NCI-H460 (cell line): ENCODE measurements at places on chromosomes 1 and 21. TPM values are rescaled to one million over a fixed set of nuclear protein-coding genes. Genes with fewer than 3 reads are reported as not detected.

Gene ATAD3C
- total RNA-seq, result 0.05 and 0.06 TPM in 2 replicates

Gene SLC5A9
- not detected in 2 replicates for total RNA-seq

Gene OR10J5
- total RNA-seq, result not detected in 2 replicates

Gene KIAA0040
- total RNA-seq, result 4.2 and 5.0 TPM in 2 replicates

Gene INKA2
- total RNA-seq, result 0.67 and 1.6 TPM in 2 replicates

Gene KRTAP12-2
- total RNA-seq, result not detected in 2 replicates

Gene SPRR2G
- not detected in 2 replicates for total RNA-seq

GRCh38 chr1:26317612-26318337, at the start of gene CD52:
TSS of gene CD52 (plus strand) at chr1:26317958. CDS start at chr1:26318018, 60 bp downstream.
- DNase-seq, result no peak

GRCh38 chr1:201633297-201633696, 94.4 kb downstream of the NAV1 start:
- no peak for DNase-seq

- DNase-seq, result no peak
Observed at GRCh38 chr1:43465505-43466067, 11.9 kb upstream of the HYI start.

GRCh38 chr21:15776818-15777217, 47.0 kb downstream of the USP25 start:
- no peak for DNase-seq

DNA sequence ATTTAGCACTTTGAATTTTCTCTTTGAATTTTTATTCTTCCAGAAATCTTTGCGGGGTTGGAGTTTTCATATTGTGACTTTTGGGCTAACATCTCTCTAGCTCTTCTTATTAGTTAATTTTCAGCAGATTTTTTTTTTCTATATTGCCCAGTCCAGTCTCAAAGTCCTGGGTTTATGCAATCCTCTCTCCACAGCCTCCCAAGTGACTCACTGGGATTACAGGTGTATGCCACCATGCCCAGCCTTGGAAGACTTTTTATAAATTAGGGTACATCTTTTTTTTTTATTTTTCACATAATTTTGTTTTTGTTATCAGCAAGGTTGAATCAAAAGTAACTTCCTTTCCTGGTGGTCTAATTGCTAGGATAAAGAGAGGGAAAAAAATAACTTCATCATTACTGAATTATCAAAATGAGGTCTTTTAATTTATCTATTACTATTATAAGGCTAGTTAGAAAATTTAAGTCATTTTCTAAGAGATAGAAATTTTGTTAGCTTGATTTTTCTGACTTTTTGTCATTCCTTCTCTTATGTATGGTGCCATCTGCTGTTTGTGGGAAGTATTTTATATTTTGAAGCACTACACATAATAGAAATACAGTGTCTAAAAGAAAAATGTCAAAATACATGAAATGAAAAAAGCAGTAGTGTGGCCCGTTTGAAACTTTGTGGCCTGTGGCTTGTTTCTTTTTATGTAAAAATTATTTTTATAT, 273.4 kb upstream of the CACYBP start:
- peak; percentile 26 for DNase-seq

- no peak for DNase-seq
Observed at GRCh38 chr1:165376041-165376810, 19.7 kb upstream of the LMX1A start.

DNA sequence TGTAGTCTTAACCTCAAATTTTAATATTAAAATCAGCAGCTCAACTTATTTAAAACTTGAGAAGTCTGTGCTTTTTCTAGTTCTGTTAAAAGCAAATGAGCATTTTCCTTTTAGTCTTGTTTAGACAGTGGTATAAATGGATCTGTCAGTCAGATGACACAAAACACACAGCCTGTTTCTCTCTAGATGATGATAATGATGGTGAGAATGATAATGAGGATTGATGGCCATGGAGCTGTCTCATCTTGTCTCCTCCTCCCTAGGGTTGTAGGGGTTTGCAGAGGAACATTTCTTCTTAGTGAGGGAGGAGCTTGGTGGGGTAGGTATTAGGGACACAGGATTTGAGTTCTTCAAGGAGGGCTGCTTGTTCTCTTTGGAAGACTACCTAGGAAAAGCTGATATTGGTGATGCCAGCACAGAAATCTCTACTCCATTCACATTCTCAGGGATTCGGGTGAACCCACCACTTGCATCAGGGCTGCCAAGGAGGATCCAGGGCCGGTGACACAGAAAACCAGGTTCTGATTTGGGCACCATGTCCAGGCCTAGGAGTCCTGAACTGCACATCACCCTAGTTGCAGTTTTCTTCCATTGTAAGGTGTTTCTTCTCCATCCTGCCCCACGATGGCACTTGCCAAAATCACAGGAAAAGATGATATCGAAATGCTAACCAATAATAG, 147.6 kb downstream of the RHOU start:
- no peak for DNase-seq

DNA sequence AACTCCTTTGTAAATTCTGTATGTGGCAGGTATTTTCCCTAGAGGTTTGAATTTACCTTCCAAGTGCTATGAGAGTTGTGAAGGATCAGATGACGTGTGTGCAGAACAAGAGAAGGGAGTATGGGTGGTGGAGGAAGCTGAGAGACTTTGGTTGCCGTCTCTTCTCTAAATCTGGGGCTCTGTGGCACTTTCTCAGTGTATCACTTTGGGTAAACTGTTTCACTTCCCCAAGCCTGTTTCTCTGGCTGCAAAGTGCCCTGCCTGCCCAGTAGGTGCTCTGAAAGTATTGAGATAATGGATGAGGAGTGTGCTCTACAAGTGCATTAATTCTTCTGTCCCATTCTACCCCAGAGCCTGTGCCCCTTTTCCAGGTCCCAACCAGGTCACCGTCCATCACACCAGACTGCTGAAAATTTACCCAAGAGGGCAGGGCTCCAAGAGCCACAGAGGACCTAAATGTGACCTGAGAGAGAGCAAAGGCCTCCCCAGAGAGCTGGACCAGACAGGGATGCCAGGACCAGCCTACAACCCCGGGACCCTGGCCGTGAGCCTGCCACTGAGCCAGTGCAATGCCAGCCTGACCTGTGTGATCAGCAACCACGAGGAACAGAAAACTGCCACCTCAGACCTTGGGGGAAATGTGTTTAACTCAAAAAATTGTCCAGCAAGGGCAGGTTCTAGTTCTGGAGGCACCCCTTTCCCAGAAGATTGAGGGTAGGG, 131.6 kb upstream of the ETV3 start:
- DNase-seq, result no peak

GRCh38 chr1:173258479-173259264, 51.5 kb upstream of the TNFSF4 start:
- no peak for DNase-seq

- no peak for DNase-seq
Observed at GRCh38 chr1:156347331-156347730, 9.0 kb downstream of the TSACC start.

DNA sequence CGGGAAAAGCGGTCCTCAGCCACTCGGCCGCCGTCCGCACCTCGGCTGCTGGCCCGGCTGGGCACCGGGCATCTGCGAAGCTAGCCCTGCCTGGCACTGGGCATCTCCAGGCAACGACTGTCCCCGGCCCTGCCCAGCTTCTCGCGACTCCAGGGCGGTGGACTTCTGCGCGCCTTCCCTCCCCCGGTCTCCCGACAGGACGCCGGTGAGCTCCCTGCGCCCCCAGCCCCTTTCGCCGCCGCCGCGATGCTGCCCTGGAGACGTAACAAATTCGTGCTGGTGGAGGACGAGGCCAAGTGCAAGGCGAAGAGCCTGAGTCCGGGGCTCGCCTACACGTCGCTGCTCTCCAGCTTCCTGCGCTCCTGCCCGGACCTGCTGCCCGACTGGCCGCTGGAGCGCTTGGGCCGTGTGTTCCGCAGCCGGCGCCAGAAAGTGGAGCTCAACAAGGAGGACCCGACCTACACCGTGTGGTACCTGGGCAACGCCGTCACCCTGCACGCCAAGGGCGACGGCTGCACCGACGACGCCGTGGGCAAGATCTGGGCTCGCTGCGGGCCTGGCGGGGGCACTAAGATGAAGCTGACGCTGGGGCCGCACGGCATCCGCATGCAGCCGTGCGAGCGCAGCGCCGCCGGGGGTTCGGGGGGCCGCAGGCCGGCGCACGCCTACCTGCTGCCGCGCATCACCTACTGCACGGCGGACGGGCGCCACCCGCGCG, 514 bp downstream of the FAM43B start:
- DNase-seq, result no peak

- no peak for DNase-seq
Observed at GRCh38 chr1:27594564-27595510, 9.1 kb downstream of the AHDC1 start.

DNA sequence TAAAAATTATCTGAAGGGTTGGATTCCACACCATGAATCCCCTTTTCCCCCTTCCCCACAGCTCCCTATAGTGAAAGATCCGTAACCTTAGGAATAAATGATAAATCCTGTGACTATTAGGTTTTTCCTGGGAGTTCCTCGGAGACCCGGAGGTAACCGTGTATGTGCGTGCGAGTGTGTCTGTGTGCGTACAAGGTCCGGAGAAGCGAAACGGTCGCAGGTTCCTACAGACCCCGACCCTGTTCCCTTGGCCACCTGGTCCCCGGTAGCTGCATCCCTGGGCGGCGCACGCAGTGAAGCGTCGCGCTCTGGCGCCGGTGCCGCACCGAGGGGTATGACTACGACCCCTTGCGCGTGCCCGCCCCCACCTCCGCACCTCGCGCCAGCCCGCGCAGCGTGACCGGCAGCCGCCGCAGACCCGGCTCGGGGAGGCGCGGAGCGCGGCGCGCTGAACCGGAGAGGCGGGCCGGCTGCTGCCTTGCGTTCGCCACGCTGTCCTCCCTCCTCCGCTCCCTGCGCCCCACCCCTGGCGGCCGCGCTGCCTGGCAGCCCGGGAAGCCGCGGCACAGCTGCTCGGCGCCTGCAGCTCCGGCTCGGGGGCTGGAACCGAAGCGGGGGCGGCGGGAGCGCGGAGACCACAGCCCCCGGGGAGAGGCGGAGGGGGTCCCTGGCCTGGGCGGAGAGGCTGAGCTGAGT, at the start of gene AK5:
TSS of gene AK5 (plus strand) at position 529 of the 696 bp plus-strand sequence. CDS start 295 bp downstream, outside the sequence.
- no peak for DNase-seq

GRCh38 chr1:229557913-229558414, 543 bp downstream of the ABCB10 start:
- peak; percentile 9 for DNase-seq

- no peak for DNase-seq
Observed at GRCh38 chr1:41108696-41109275, 87.3 kb upstream of the SLFNL1 start.

DNA sequence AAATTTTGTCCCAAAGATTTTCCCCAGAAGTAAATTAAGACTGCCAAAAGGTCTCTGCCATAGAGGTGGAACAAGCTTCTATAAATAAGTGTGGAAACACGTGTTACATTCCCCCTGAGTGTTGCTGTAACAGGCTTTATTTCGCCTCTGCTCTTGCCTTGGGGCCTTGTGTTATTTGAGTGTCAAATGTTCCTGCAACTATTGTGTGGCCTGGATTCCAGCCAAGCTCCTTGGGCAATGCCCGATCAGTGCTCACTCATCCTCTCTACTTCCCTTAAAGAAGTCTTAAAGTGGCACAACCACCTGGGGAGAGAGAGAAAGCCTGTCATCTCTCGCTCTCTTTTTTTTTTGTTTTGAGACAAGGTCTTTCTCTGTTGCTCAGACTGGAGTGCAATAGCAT, 156.7 kb downstream of the NR5A2 start:
- DNase-seq, result peak; percentile 84

GRCh38 chr1:228781161-228781808, 46.0 kb downstream of the RHOU start:
- DNase-seq, result no peak

- no peak for DNase-seq
Observed at GRCh38 chr21:45986316-45987051, 4.9 kb downstream of the COL6A1 start.

DNA sequence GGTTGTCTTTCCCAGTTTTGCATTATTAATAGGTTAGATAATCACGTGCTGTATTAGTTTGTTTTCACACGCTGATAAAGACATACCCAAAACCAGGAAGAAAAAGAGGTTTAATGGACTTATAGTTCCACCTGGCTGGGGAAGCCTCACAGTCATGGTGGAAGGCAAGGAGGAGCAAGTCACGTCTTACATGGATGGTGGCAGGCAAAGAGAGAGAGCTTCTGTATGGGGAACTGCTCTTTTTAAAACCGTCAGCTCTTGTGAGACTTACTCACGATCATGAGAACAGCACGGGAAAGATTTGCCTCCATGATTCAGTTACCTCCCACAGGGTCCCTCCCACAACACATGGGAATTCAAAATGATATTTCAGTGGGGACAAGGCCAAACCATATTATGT, 2.3 kb upstream of the VCAM1 start:
- DNase-seq, result no peak
